Type B pancreatic cell (in vitro differentiated cells): ENCODE measurements at places on chromosomes 3 and 15. TPM values are rescaled to one million over a fixed set of nuclear protein-coding genes. Genes with fewer than 3 reads are reported as not detected.

The RFX7 gene
- total RNA-seq, result 29.3 and 39.2 TPM in 2 replicates

The WDR72 gene
- 2.0 and 6.9 TPM in 2 replicates for total RNA-seq

The GOLGA8H gene
- total RNA-seq, result 0.77 TPM in 1 of 2 replicates, not detected in the other

GRCh38 chr3:128466840-128467541, at the start of gene DNAJB8:
Gene DNAJB8, minus strand, starts transcription at chr3:128466890. Its CDS starts 3,645 bp downstream, at chr3:128463245.
- no peaks in the 10 kb centered on the region for H3K36me3 ChIP-seq
- H3K27me3 ChIP-seq, result peaks cover 54% of the 10 kb centered on the region

DNA sequence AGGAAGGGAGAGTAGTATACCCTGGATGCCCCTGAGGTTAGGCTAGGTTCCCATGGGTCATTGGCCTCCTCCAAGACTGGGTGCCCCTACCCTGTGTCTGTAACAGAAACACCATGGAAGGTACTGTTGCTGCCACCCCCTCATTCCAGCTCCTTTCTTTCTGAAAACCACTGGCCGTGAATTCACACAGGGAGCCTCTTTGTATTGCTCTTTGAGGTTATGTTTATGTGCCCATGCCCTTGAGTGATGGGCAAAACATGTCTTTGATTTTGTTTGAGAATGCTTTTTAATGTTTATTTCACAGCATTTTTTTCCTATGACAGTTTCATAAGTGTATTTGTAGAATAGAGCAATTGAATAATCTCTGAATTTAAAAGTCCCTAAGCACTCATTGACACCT, 79.7 kb downstream of the RARB start:
- no peak overlapping the region for H3K4me3 ChIP-seq
- no peak for DNase-seq
- H3K27me3 ChIP-seq, result no peaks in the 10 kb centered on the region
- H3K4me1 ChIP-seq, result peaks cover 46% of the 10 kb centered on the region
- H3K27ac ChIP-seq, result peak overlapping the region; percentile 15

The RARB gene
- 13.3 and 28.2 TPM in 2 replicates for total RNA-seq

The TPRG1 gene
- 11.6 and 24.2 TPM in 2 replicates for total RNA-seq

DNA sequence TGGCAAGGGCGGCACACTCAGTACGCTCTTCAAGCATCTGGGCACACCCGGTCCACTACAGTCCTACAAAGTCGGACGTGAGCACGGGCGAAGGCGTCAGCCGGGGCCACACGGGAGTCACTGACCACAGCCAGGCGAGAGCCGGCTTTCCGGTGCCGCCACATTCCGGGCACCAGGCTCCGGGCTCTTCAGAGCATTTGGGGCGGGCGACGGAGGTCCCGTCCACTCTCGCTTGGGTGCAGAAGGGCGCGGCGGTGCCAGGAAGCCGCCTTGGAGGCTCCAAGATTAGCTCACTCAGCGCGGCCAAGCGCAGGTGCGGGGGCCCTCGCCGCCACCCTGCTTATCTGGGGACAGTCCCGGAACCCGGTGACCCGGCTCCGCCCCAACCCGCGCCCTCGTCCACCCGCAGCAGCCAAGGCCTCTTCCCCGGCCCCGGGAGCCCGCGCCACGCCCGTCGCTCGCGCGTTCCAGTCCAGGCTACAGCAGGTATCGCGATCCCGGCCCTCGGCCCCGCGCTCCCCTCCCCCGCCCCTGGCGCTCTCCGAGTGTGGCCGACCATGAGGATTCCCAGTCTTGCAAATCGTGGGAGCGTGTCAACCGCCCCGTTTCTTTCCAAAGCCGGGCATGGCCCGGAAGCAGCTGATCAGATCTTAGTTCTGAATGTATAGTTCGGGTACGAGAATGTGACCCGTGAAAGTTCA, at the start of gene ADPRH:
Gene ADPRH, plus strand, starts transcription at position 127 of the 701 bp plus-strand sequence. CDS start 2,678 bp downstream, outside the sequence.
- peak within 1 kb of the TSS; percentile 93 for H3K27ac ChIP-seq
- peak within 1 kb of the TSS; percentile 94 for H3K4me3 ChIP-seq
- DNase-seq, result peak; percentile 86
- no peaks in the 10 kb centered on the region for H3K36me3 ChIP-seq
- H3K4me1 ChIP-seq, result peaks cover 10% of the 10 kb centered on the region

DNA sequence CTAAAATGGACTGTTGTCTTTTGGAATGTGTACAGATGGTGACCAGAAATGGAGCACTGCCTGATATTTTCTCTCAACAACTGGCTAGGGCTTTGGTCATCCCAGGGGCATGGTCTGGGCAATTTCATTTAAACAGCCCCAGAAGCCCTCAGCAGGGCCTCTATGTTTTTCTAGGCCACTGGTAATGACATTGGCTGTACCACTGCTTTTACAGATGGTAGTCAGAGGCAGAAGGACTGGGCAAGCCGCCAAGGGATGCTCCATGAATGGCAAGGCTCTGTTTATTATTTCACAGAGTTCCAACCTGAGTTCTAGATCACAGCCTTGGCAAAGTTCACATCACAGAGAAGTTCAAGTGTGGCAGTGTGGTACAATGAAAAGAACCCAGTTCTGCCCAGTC, 37.0 kb upstream of the LMCD1 start:
- peaks cover 3% of the 10 kb centered on the region for H3K27me3 ChIP-seq
- peaks cover 4% of the 10 kb centered on the region for H3K4me1 ChIP-seq
- H3K4me3 ChIP-seq, result no peak overlapping the region
- no peaks in the 10 kb centered on the region for H3K36me3 ChIP-seq
- no peak for DNase-seq

The RHOV gene
- total RNA-seq, result 19.3 and 43.3 TPM in 2 replicates

The AADAC gene
- total RNA-seq, result 1.3 and 1.4 TPM in 2 replicates

DNA sequence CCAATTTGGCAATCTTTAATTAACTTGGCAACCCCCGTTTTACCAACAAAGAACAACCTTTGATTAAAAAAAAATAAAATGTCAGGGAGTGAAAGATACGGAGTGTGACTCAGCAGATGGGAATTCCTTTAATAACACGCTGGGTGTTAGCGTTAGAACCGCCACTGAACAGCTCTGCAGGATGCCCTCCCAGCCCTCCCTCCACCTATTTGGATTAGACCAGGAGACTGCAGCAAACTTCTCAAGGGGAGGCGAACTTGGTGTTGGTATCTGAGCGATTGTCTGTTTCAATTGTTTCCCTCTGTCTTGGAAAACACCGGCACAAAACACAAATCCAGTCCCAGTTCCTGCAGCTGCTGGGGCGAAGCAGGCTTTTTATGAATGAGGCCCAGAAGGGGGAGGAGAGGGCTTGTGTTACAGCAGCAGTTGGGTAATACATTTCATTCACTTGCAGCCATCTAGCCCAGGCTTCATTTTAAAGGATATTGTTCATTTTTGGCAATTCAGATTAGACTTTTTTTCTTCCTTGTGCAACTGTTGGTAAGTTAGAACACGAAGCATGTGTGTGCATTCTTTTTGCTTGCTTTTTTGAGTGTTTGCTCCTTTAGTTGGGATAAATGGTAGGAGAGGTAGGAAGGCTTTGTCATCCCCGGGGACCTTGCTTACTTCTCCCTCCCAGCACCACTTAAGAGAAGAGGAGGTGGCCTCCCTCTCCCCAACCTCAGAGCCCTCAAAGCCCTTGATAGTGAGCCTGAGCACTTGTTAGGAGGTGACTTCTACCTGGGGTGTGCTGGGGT, 152.3 kb downstream of the IGF1R start:
- H3K4me1 ChIP-seq, result peaks cover 85% of the 10 kb centered on the region
- H3K36me3 ChIP-seq, result no peaks in the 10 kb centered on the region
- DNase-seq, result no peak
- no peaks in the 10 kb centered on the region for H3K27me3 ChIP-seq
- H3K27ac ChIP-seq, result peak overlapping the region; percentile 86
- peak overlapping the region; percentile 84 for H3K4me3 ChIP-seq

The FEZF2 gene
- 0.24 TPM in 1 of 2 replicates, not detected in the other for total RNA-seq

DNA sequence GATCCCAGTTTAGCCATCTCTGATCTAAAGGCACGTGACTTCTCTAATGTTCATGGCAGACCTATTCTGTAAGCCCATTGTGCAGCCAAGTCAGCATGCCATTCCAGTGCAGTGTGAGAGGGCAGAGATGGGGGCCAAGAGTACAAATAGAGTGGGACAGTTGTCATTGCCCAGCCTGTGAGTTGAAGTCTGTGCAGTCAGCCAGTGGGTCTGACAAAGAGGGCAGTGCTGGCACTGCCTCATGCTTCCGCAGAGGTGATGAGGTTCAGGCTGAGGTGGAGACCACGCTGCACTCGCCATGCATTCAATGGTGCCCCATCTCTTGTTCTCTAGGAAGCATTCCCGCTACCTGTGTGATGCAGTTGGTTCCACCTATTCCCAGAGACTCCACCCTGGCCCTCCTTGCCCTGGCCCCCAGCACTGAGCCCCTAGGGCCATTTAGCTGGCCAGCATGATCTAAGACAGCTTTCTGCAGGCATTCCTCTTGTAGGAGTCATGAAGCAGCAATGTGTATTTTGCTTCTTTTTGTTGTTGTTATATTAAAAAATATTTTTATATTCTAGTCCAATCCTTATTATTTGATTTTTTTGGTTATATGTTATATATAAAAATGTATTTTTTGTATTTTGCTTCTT, 3.7 kb downstream of the MRAS start:
- no peak for DNase-seq
- no peaks in the 10 kb centered on the region for H3K36me3 ChIP-seq
- no peak overlapping the region for H3K4me3 ChIP-seq
- no peak overlapping the region for H3K27ac ChIP-seq
